GM23338 (cell line): ENCODE measurements at places on chromosomes 2 and 18.

GRCh38 chr2:156765450-156765849, 329.3 kb downstream of the GPD2 start:
- DNase-seq, result no peak

DNA sequence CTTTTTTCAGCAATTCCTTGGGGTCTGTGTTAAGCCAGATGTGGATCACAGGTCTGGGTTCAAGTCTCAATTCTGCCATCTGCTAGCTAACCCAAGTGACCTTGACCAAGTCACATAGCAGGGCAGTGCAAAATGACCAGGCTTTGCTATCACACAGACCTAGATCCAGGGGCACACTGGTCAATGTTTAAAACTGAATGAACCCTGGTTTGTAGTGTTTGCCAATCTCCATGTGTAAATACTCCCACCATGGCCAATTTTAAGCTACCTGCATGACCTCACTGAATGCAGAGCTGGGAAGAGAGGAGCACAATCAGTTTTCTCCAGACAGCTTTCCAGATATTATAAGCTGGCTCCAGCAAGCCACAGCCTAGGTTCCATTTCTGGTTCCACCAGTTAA, 142.9 kb downstream of the CHST9 start:
- no peak for DNase-seq

- DNase-seq, result no peak
These were observed 65.0 kb upstream of the BOD1L2 start for GRCh38 chr18:57081899-57082298.

DNA sequence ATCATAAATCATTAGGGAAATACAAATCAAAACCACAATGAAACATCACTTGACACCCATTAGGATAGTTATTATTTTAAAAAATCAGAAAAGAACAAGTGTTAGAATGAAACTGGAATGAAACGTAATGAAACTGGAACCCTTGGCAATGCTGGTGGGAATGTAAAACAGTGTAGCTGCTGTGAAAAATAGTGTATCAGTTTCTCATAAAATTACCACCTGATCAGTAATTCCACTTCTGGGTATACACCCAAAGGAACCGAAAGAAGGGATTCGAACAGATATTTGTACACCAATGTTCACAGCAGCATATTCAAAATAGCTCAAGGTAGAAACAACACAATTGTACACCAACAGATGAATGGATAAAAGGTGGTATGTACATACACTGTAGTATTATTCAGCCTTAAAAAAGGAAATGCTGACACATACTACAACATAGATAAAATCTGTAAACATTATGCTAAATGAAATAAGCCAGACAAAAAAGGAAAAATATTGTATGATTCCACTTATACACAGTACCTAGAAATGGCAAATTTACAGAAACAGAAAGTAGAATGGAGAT, 27.0 kb downstream of the ROCK1 start:
- DNase-seq, result no peak

DNA sequence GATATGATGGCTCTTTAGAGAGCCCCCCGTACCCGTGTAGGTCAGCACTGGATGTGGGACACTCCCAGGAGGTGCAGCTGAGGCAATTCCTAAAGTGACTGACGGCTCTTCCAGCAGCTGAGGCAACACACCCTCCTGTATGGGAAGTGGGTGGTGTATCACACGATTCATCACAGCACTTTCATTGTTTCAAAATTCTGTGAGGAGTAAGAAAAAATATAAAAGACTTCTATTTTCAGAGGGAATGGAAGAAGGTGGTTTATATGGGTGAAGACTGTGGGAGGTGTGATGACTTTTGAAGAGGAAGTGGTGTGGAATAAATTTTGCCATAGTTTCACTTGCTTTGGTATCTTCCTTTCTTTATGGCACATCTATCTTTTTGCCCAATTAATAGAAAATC, 22.3 kb downstream of the QPCT start:
- no peak for DNase-seq

DNA sequence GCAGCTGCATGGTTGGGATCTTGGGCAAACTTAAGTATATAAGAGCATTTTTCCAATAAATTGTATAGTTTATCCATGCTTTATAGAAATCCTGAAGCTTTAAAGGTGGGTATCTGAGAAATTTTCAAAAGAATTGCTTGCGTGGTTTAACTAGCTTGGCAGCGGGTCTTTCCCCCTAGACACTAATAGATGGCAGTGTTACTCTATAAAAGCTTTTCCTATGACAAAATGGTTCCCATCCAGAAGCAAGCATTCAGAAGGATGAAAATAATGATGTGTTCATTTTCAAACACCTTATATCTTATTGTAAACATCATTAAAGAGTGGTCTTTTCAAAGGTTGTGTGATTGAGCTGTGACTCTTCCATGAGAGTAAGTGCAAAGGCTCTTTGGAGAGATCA, 45.9 kb downstream of the KDM3A start:
- peak; percentile 8 for DNase-seq

- DNase-seq, result no peak
These were observed 110.3 kb upstream of the SH3BP4 start for GRCh38 chr2:234841321-234842015.

DNA sequence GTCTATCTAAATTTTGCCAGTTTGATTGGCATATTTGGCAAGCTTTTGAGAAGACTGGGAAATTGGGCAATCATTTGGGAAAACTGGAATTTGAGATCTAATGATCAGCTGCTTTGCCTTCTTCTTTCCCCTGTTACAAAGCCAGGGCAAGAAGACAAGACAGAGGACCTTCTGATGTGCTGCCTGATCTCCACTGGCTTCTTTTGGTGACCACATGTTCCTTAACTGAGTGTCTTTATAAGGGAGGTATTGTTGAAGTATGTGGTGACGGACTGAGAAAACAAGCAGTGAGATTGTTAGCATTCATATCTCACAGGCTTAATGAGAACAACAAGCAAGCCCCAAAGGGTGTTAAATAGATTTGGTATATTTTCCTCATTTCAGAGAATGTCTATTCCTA, 175.8 kb downstream of the SLC8A1 start:
- no peak for DNase-seq

DNA sequence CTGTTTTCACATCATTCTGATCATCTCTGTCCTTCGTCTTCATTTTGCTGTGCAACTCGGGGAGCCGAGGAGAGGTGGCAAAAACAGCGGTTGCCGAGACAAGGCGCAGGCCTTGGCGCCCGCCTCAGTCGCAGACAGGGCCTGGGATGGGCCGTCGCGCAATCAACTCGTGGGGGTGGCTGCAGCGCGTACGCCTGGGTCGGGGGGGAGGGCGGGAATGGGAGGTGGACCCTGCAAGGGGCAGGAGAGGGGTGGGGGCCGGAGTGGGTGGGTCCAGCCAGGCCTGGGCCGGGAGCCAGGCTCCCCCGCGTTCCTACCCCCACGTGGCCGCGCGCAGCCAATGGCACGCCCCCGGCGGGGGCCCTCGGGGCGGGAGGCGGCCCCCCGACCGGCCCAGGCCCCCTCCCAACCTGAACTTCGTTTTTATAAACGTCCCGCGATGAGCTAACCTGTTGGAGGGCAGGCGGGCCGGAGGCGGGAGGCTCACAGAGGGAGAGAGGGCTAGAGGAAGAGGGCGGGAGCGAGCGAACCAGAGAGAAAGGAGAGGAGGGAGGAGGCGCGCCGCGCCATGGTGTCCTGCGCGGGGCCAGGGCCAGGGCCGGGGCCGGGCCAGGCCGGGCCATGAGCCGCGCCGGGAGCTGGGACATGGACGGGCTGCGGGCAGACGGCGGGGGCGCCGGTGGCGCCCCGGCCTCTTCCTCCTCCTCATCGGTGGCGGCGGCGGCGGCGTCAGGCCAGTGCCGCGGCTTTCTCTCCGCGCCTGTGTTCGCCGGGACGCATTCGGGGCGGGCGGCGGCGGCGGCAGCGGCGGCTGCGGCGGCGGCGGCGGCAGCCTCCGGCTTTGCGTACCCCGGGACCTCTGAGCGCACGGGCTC, at the start of gene HOXD13:
HOXD13 (plus strand) TSS at position 452 of the 875 bp plus-strand sequence; CDS start at position 622, 170 bp downstream.
- peak; percentile 88 for DNase-seq

GRCh38 chr2:239131521-239131920, 269.3 kb downstream of the HDAC4 start:
- DNase-seq, result no peak

DNA sequence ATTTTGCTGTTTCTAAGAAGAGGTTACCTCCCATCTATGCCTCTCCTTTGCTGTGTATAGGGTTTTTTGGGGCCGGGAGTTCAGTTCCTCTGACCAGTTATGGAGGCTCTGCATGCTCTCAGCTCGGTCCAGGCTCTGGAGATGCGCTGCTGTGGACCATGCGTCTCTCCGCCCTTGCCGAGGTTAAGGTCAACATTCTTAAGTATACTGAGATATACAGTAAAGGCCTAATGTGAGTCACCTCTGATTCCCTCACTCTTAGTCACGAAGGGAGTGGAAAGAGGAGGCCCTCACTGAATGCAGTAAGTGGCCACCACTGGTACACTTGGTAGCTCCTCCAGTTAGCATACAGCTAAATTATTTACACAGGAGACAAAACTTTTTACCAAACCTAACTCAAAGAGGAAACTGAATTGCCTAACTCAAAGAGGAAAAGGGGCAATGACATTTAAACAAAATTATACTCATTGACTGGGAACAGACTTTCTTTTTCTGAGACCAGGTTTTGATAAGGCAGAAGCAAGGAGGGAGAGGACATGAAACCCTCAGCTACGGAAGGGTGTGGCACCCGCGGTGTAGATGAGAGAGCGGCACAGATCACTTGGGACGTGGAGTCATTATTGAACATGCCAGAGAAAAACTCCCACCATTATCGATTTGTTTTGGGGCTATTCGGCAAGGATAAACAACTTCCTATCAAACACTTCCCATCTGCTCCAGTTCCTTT, 98.7 kb downstream of the COPS8 start:
- DNase-seq, result no peak

- DNase-seq, result no peak
These were observed 15.8 kb downstream of the ATF2 start for GRCh38 chr2:175152242-175152641.

DNA sequence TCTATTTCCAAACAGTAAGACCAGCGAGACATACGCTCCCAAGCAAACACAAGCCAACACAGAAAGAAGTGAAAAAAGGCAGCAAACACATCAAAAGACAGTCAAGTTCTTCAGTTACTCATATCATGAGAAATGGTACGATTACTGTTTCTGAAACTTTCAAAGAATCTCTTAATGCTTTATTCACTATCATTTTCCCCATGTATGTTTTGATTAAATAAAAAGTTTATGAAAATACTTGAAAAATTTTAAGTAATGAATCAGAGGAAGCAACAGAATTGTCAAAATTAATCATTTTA, 114.9 kb downstream of the HDAC4 start:
- DNase-seq, result no peak

DNA sequence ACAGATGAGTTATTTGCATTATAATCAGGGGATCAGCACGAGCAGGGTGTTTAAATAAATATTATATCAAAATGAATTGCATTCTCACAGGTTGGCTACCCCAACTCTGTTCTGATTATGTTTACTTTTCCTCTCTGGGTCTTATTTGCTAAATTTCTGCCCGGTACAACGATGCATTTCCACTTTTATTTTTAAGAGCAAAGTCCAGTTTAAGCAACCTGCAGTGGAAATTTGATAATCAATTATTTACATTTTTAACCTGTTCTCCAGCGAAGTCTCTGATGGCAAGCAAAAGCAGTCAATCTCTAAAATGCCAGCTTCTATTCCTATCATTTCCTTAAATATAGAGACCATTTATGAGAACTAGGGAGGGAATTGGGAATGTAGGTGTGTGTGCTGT, 966.6 kb upstream of the SOX11 start:
- DNase-seq, result no peak

- no peak for DNase-seq
These were observed 6.9 kb downstream of the HDAC4 start for GRCh38 chr2:239393941-239394340.

DNA sequence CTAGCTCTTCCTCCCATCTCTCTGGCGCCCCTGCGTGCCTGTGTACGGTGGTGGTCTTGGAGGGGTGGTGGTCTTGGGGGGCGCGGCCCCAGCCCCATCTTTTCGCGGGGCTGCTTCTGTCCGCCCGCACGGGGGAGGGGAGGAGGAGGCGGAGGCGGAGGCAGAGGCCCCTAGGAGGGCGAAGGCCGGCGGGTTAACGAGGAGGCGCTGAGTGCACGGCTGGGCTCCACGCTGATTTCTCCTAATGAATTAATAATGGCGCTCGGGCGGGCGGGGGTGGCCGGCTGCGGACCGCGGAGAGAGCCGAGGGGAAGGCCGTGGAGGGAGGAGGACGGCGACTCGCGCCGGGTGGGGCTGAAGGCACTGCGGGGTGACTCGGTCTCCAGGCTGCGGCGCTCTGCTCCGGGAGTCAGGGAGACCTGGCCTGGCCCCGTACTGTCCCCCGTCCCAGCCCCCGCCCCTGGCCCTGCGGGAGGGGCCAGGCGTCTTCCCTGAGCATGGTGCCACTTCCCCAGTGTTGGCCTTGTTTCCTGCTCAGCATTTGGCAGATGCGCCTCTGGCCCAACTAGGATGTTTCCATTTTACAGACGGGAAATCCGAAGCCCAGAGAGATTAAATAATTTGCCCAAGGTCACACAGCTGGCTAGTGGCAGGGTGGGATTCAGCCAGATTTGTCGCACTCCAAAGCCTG, 6.0 kb downstream of the GAREM2 start:
- DNase-seq, result peak; percentile 66

- DNase-seq, result peak; percentile 50
These were observed 1.2 kb downstream of the EPB41L3 start for GRCh38 chr18:5542515-5543035.

GRCh38 chr2:44522846-44523245, 161.1 kb downstream of the CAMKMT start:
- no peak for DNase-seq

DNA sequence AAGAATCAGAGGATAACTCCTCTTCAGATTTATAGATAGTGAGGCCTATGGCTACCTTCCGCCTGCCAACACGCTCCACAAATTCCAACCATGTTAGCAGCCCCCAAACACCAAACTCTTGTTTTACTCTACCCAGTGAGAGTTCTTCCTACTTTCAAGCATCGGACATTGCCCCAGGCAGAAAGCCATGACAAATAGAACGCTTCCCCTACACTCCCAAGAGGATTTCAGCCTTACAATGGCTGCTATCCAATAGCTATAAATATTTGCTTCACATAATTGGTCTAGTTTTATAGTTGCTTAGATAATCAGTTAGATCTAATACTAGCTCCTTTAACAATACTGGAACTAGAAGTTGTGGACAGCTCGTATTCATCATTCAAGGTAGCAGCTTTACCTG, 503.4 kb upstream of the VRK2 start:
- DNase-seq, result no peak

DNA sequence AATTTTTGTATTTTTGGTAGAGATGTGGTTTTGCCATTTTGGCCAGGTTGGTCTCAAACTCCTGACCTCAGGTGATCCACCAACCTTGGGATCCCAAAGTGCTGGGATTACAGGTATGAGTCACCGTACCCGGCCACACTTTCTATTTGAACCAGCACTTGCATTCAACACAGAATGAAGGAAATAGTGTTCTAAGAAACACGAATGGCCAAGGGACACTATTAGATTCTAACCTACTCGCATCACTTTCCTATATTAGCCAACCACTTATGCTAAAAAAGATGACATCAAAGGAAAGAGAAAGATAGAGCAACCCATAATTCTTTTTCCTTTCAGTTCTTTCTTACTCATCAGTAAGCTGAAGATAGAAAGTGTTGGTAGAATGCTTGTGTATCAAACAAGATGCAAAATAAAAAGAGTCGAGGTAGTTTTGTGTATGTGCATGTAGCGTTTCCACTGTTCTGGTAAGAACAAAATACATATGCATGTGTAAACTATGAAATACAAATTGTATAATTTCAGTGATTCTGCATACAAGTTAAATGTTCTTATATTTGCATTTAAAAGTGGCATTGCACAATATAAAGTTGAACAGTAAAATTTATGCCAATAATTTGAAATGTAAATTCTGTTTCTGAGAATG, 247.6 kb downstream of the CDCA7 start:
- no peak for DNase-seq
